ENCODE measurements at places on chromosomes 4 and X.

DNA sequence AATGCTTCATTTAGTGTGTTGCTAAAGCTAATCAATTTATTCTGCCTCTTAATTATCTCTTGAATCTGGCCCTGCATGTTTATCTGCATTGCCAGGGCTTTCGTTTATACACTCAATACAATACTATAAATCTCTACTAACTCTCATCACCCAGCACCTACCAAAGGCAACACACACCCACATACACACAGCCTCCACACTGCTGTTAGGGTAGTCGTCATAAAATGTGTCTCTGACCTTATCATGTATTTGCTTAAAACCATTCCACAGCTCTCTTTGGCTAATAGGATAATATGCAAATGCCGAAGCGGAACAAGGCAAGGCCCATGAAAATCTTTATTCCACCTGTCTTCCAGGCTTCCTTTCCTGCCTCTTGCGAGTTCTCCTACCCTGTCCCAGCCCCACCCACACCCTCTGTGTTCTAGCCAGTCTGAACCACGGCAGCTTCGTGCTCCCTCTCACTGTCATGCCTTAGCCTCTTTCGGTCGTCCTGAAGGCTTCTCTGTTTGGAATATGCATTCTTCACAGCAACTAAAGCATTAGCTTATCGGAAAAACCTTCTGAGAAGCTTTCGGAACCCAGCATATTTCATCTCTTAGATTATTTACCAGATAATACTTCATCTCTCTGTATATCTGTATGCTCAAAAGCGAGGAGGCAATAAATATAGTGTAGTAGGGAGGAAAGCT lies 333.5 kb downstream of the TENM3 start:
- DNase-seq = no peak

GRCh38 chr4:127491571-127491970 lies 141.2 kb upstream of the INTU start:
- no peak for DNase-seq

DNA sequence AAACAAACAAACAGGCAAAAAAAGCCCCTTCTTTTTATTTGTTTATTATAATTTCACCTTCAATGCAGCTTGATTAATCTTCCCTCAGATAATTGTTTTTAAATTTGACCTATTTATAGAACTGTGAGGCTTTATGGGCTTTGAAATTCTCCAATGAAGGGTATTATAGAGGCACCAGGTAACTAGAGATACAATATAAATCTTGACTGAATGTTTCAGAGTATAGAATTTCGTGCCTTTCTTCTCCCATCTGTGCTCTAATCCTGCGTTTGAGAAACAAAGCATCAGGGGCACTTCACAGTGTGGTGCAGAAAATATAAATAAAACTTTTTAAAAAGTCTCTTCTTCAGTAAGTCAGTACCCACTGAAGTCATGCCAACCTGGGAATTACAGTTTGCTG lies 120.9 kb downstream of the ANKRD50 start:
- DNase-seq = no peak

DNA sequence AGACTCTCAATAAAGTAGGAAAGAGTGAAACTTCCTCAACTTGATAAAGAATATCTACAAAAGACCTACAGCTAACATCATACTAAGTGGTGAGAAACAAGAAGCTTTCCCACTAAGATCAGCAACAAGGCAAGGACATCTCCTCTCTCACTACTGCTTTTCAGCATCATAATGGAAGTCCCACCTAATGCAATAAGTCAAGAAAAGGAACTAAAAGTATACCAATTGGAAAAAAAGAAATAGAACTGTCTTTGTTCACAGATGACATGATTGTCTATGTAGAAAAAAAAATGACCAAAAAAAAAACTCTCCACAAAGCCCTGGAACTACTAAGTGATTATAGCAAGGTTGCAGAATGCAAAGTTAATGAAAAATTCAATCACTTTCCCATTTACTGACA lies 25.1 kb upstream of the SH3RF1 start:
- DNase-seq = no peak

DNA sequence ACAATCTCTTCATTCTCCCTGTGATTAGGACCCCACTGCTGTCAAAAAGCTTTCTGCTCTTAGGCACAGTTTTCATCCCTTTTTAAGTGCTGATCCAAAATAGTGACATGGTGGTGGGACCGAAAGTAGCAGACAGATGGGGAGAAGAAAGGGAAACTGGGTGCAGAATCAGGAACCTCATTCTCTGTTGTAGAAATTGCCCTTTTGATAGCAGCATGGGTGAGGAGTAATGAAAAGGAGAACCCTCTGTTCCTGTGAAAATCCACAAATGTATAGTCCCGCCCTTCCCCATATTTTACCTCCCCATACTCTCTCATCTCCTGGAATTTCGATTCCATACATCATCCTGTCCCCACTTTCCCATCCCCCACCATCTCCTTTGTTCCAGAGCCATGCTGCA lies 126.5 kb downstream of the STIM2 start:
- DNase-seq = no peak

GRCh38 chr4:113012786-113013185 lies 36.7 kb upstream of the ANK2 start:
- no peak for DNase-seq

GRCh38 chr4:105622269-105622668 lies 69.8 kb downstream of the ARHGEF38 start:
- DNase-seq = no peak

DNA sequence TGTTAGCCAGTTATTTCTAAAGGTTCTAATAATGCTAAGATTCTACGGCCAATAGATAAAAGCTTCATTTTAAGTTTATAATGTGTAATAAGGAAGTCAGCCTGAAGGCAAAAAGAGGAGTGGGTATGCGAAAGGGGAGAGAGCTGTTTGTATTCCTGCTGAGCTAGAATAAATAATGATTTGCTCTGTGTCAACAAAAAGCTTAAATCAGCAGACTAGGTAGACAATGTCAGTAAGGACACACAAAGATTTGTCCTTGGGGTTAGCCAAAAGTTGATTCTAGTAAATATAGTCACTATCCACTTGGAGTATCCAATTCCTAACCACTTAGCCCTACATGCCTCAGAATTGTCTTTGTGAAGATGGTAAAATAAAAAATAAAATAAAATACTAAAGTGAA lies 90.3 kb upstream of the GRIA3 start:
- no peak for DNase-seq

DNA sequence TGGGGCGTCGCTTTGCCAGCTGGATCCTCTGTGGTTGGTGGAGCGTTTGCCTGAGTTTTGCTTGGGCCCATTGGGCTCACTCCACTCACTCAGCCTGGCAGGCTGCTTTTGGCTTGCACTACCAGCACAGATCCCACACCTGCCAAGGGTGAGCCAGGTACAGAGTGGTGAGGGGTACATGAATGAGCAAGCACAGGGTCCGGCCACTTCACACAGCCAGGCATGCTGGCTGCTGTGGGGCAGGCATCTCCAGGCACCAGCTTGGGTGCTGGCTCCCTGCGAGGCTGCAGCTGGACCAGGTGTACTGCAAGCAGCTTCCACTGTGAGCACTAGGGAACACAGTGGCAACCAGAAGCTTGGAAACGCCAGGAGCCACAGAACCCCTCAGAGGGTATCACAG lies 60.1 kb upstream of the NPNT start:
- no peak for DNase-seq
